ENCODE measurements at places on chromosomes 16 and 17. TPM values are rescaled to one million over a fixed set of nuclear protein-coding genes. Genes with fewer than 3 reads are reported as not detected.

- no peak for ATAC-seq
Observed at GRCh38 chr16:49457196-49457595, 83.6 kb downstream of the C16orf78 start.

DNA sequence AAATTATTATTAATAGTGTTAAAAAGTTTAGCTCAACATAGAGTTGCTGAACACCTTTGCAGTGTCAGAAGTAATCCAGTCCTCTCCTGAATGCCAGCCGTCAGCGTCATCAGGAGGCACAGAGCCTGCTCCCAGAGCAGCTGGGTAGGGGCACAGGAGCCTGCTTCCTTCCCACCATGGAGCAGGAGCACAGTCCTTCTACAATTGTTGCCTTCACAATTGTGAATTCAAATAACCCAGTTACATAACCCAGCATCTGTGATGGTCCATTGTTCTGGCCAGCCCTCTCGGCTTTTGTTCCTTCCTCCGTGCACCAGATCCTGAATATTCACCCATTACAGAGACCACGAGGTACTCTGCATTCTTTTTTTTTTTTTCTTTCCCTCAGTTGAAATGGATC lies 393.9 kb upstream of the MAF start:
- no peak for ATAC-seq

DNA sequence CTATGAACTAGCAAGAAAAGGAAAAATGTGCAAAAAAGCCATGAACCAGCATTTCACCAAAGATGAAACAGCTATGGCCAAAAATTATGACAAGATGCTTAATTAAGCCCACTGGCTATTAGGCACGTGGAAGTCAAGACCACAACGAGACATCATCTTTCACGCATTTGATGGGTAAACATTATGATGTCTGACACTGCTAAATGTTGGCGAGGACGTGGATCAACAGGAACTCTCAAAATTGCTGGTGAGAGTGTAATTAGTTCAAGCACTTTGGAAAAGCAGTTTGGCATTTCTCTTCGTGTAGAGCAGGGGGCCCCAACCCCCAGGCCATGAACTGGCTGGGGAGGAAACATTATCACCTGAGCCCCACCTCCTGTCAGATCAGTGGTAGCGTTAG lies 39.6 kb upstream of the ADGRG1 start:
- no peak for ATAC-seq

DNA sequence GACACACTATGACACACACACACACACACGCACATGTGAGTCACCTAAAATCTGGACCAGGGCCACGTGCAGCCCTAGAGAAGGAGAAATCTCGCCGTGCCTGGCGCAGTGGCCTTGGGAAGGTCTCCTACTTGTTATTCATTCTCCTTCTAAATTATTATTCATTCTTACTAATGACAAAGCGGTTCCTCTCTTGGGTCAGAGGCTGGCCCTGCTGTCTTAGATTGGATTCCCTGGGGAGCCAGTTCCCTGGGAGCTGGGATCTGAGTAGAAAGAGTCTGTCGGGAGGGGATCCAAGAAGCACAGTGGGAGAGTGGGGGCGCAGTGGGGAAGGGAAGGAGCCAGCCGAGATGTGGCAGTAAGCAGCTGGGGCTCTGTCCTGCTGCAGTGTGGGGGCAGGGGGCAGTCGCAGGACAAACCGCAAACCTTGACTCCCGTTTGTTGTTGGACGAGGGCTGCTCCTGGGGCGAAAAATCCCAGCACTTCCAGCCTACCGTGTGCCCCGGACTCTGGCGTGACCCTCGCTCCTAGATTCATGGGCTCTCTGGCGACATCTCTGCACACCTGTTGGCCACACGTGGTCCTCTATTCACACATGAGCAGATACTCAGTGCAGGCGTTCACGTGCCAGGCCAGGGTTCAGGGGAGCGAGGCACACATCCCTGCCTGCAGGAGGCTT lies 18.7 kb upstream of the JPH3 start:
- ATAC-seq: no peak

DNA sequence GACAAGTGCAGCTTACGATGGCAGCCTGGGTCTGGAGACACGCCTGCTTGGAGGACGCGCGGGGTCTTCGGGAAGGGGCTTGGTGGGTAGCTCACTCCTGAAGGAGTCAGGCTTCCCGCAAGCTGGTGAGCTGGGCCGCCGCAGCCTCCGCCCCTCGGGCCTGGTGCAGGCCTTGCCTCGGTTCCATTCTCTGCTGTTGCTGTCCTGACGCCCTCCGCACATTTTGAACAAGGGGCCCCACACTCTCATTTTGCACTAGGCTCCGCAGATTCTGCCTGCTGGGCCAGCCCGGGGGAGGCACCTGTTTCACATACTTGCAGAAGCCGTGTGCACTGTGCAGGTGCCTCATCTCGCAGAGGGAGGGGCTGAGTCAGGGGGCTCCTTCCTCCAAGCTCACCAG lies 31.9 kb upstream of the CBX4 start:
- ATAC-seq: no peak

GRCh38 chr17:69551212-69552010 lies 136.9 kb downstream of the MAP2K6 start:
- ATAC-seq: peak; percentile 50

DNA sequence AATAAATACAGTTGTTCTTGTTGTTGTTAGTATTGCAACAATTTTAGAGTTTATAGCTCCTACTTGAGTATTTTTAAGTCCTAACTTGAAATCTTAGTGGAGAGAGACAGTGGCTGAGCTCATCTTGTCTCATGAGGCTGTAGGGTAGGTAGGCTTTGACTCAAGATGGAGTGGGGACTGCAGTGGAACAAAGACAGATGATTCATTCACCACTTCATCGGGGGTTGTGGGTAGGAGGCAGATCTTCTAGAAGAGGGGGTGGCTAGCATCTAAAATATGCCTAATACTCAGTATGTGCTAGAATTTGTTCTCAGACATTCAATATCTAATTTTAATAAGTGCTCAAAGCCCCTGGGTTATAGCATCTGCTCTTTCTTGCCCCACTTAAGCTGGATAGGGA lies 13.1 kb upstream of the MMD start:
- peak; percentile 80 for ATAC-seq

GRCh38 chr17:3887804-3888203 lies 5.0 kb downstream of the CAMKK1 start:
- no peak for ATAC-seq

Gene KRTAP9-2
- not detected for total RNA-seq

Gene C16orf96
- not detected for total RNA-seq

Gene MYADML2
- not detected for total RNA-seq

Gene PRR15L
- total RNA-seq: not detected

Gene MYH3
- 3.0 TPM for total RNA-seq

Gene BCO1
- not detected for total RNA-seq

Data from activated T-helper 17 cell treated with anti-CD3 and anti-CD28 coated beads, Interleukin-2, amount 50 U/mL, for 72 hours (primary cell).